ENCODE measurements at places on chromosomes 5 and 9.

DNA sequence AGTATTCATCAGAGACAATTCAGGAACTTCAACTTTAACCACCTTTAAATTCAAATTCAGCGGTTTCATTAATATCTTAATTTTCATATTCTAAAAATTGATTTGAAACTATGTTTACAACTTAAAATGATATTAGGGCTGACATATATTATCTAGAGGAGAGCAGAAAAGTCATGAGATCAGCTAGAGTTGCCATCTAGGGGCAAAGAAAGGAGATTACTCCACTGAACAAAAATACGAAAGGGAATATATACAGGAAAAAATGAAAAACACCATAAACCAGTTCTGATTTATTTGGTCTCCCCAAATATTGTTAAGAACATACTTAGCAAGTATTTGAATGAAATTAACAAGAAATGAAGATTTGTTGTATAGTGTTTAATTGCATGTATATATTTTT lies 946.3 kb downstream of the DTWD2 start:
- no peak for DNase-seq

GRCh38 chr5:59683311-59683710 lies 210.2 kb downstream of the PDE4D start:
- DNase-seq, result no peak

DNA sequence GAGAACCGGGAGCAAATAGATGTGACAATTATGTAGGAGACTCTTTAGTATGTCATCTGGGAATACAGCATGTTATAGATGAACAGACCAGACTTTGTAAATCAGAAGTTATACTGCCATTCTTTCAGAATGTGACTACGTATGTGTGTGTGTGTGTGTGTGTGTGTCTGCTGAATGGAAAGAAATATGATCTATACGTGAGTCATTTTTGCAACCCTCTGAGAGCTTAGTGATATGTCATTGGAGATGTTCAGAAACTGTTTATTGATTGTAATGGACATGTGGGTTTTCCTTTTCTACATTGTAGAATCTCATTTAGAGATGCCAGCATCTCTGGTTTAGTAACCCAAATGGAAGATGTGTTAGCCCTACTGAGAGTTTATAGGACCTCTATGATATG lies 731.5 kb downstream of the TLE1 start:
- no peak for DNase-seq

GRCh38 chr5:67035098-67035740 lies 161.4 kb downstream of the CD180 start:
- DNase-seq, result no peak

DNA sequence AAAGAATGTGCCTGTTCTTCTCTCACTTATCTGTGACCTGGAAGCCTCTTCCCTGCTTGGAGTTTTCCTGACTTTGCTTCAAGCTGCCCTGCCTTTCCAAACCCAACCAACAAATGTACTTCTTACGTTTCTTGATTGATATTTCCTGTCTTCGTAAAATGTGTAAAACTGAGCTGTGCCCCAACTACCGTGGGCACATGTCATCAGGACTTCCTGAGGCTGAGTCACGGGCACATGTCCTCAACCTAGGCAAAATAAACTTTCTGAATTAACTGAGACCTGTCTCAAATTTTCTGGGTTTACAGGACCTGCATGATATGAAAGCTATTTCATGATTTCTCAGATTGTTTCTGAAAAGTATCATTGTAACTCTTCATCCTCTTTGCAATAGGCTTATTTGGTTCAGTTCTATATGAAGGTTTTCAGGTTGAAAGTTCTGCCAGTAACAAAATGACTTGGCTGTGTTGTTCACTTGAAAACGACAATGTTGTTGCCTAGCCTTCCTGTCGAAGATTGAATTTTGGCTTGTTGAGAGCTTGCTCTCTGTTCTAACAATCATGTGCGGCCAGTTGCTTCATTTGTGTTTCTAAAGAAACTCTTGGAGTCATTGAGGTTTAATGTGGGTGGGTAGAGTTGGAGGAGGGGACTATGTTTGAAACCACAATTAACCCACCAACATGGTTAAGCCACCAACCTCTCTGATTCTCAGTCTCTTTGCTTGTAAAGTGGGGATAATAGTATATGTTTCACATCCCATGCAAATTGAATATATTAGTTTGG lies 145.6 kb downstream of the FBXL7 start:
- no peak for DNase-seq

GRCh38 chr5:127926974-127927373 lies 156.6 kb upstream of the SLC12A2 start:
- no peak for DNase-seq

DNA sequence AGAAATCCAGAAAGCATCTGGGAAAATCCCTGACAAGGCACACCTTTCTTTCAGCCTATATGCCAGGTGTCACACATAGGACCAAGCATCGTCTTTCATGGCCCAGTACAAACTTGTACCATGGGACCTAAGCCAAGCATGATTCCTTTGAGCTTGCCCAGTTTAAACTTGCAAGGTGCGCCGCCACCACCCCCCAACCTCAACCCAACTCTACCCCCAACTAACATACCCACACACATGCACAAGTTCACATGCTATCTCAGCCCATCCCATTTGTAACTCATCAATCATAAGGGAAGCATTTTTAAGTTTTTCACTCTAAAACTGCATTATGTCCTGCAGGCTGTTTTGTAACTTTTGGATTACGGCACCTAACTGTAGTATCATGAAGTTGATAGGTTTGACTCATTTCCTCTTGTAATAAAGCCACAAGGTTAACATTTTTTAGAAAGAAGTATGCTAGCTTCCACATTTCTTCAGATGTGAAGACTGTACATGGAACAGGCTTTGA lies 145.9 kb upstream of the FST start:
- no peak for DNase-seq

- no peak for DNase-seq
Observed at GRCh38 chr5:17223367-17224185, 6.1 kb downstream of the BASP1 start.

DNA sequence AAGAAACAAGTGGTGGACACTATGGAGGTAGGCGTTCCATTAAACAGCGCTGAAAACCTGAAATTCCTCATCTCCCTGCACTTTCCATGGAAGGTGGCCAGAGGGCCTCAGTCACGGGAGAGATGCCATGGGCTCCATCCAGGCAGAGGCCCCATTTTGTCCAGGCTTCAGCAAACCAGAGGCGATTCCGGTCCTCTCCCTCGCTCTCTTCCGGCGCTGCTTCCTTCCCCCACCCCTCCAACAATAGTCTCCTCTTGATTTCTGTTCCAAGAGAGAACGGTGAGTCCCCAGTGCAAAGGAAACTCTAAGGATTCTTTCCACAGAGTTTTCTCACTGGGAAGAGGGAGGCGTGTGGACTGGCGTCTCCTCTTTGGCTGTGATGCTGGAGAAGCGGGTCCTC lies 7.5 kb downstream of the ZNF366 start:
- no peak for DNase-seq

DNA sequence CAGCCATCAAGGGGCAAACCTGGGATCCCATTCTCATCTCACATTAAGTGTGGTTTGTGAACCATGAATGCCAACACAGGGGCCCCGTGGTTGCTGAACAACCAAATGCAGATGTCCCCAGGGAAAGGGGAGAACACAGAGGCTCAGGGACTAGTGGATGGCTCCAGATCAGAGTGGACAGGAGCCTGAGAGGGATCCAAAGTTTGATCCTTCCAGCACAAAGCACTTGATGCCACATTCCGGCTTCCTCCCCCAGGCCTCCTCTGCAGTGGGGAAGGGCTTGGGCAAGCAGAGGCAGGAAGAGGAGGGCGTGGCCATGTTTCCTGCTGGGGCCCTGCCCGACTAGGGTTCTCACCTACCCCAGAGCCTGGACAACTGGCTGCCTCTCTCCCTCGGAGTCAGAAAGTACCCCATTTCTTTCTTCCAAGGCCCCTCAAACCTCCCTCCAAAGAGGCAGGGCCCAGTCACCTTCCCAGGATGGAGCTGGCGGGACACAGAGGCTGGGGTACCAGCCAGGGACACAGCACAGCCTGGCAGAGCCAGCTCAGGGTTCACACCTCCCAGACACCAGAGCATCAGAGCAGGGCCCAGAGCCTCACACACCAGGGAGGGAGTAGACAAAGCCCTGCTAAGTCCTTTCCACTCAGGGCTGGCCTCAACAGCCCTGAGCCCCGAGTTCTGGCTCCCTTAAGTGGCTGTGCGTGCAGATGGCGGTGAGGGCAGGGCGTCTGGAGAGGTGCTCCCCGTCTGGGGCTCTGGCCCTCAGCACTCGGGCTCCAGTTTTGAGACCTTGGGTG lies 4.3 kb upstream of the RNF44 start:
- peak; percentile 58 for DNase-seq

DNA sequence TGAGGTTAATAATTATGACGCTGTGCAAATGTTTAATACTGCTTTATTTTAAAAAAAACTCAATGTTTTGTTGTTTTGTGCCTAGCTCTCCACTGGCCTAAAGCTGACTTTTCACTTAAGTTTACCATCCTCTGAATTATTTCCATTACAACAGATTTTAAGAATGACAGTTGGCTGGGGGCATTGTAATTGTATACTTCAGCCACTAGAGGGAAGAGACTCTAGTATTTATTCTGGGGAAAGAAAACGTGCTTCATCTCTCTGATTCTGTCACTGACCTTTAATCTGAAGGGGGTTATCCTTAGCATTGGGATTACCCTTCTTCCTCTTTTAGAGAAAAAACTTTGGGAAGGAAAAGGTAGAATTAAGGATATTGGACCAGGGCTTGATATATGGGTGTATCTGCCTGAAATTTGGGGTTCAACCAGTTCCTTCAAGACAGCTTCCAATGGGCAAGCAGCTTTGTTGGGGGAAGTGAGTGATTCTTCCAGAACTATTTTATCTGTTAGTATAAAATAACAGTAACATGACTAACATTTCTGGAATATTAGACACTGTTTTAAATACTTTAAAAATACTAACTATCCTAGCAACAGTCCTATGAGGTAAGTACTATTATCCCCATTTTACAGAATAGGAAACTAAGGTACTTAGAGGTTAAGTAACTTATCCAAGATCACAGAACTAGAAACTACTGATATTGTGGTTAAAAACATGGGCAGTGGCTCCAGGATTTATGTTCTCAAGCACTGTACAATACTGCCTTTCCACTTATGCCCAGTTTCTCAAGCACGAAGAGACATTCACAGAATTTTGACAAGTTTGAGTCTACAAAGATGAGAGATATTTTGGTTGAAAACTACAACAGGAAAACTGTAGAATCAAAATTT lies 208.4 kb downstream of the CD180 start:
- DNase-seq, result no peak

DNA sequence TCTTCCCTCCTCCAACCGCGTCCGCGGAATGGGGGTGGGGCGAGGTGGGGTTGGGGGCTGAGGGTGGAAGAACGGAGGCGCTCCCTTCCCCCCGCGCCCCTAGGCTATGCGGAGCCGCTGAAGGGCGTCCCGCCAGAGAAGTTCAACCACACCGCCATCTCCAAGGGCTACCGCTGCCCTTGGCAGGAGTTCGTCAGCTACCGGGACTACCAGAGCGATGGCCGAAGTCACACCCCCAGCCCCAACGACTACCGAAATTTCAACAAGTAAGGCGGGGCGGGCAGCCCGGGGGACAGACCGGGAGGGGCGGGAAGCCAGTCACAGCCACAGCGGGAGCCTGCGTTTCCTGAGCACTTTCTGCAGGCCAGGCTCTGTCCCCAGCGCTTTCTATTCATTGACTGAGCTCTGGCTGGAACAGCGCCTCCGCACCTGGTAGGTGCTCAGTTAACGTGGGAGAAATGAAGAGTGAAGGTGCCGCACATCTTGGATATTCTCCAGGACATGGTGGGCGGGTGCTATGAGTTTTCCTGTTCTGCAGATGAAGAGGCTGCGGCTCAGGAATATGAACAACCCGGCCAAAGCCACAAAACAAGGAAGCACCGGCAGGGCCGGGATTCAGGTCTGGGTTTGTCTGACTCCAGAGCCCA lies 11.3 kb downstream of the MYOZ3 start:
- DNase-seq, result no peak

DNA sequence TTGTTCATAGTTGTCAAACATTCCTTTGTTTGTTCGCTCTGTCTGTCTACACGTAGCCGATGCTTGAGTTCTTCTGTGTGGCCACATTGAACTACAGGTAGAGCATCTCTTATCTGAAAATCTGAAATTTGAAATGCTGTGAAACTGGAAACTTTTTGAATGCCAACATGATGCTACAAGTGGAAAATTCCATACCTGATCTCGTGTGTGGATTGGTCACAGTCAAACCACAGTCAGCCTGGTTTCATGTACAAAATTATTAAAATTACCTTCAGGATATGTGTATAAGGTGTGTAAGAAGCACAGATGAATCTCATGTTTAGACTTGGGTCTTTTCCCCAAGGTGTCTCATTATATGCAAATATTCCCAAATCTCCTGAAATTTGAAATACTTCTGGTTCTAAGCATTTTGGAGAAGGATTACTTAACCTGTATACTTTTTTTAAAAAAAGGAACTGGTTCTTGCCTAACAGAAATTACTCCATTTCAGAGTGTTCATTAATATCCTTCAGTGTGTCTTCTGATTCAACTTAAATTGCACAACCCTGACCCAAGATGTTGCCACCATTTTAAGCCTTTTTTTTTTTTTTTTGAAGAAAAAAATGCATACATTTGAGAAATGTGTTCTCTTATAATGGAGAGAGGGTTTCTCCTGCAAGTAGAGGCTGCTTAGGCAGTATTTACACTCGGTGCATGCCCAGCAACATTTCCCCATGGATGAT lies 254.3 kb downstream of the MAST4 start:
- no peak for DNase-seq

- peak; percentile 73 for DNase-seq
Observed at GRCh38 chr5:131263648-131264450, at the start of gene CDC42SE2. TSS of gene CDC42SE2 (plus strand) at chr5:131264053. CDS start at chr5:131359494, 95,441 bp downstream.

DNA sequence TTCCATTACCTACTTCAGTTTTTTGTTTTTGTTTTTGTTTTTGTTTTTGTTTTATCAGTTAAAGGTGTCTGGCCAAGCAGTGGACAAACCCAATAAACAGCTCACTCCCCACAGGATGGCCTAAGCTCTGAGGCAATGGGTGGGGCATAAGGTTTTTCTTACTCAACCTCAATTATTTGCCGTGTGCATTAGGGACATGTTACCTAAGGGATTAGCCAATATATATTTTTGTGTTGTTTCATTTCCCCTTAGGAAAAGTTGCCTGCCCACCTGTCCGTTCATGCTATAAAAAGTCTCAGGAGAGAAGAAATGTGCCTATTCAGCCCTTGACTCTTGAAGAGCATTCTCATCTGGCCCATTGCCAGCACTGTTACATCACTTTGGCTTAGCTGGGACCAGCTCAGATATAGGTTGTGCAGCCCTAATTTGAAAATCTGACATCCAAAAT lies 7.3 kb downstream of the SH3RF2 start:
- DNase-seq, result no peak

DNA sequence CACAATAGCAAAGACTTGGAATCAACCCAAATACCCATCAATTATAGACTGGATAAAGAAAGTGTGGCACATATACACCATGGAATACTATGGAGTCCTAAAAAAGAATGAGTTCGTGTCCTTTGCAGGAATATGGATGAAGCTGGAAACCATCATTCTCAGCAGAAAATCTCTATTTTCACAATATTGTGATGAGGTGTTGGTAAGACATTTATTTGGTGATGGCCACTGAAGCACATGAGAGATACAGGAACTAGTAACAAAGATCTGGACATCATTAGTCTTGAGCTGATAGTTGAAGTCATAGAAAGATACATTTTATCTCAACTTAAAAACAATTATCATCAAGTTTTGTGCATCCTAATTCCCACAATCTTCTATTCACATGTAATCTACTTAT lies 70.6 kb downstream of the RAB3C start:
- DNase-seq, result no peak

- no peak for DNase-seq
Observed at GRCh38 chr5:10289991-10290390, 17.7 kb downstream of the CMBL start.

All from activated T-cell treated with anti-CD3 and anti-CD28 coated beads for 4 hours (primary cell).